ENCODE measurements at places on chromosomes 4 and X. TPM values are rescaled to one million over a fixed set of nuclear protein-coding genes. Genes with fewer than 3 reads are reported as not detected.

The ADGRG4 gene
- total RNA-seq: under 0.01 TPM

The PARM1 gene
- 65.7 TPM for total RNA-seq

The ZNF827 gene
- total RNA-seq: 13.6 TPM

The ATP10D gene
- total RNA-seq: 17.1 TPM

The MAB21L2 gene
- total RNA-seq: 0.22 TPM

The TMSB15C gene
- total RNA-seq: 5.3 TPM

The TSPAN7 gene
- total RNA-seq: 70.0 TPM

The EDA2R gene
- total RNA-seq: 2.6 TPM

DNA sequence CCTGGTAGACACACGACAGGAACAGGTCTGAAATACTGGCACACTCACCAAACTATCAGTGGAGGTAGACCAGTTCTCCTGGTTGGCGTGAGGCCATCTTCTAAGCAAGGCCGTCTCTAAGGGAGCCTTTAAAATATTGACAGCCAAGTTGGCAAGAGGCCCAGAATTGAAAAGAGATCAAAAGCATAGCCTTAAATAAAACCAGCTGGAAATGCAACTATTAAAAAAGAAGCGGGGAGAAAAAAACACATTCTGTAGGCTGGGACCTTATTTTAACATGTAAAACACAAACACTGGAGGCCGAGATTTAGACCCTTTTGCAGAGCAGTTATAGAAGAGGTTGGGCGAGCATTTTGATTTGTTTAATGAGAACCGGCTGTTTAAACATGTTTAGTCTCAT, 233.0 kb upstream of the CLNK start:
- H3K4me1 ChIP-seq: no peaks in the 10 kb centered on the region
- peak; percentile 76 for DNase-seq
- H3K36me3 ChIP-seq: no peaks in the 10 kb centered on the region
- no peaks in the 10 kb centered on the region for H3K27me3 ChIP-seq

GRCh38 chr4:122591196-122591595, 29.7 kb downstream of the IL21 start:
- H3K4me1 ChIP-seq: no peaks in the 10 kb centered on the region
- H3K27ac ChIP-seq: no peak overlapping the region
- H3K4me3 ChIP-seq: no peak overlapping the region
- no peaks in the 10 kb centered on the region for H3K27me3 ChIP-seq

DNA sequence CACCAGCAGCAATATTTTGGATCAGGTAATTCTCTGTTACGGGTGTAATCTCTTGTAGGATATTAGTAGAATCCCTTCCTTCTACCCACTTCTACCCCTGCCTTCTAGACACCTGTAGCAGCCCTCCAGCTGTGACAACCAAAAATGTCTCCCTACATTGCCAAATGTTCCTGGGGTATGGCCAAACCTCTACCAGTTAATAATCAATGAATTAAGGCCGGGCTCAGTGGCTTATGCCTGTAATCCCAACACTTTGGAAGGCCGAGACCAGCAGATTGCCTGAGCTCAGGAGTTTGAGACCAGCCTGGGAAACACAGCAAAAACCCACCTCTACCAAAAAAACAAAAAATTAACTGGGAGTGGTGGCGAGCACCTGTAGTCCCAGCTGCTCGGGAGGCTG, 9.9 kb downstream of the MAML3 start:
- no peak overlapping the region for H3K27ac ChIP-seq
- no peak for DNase-seq
- H3K27me3 ChIP-seq: no peaks in the 10 kb centered on the region
- no peaks in the 10 kb centered on the region for H3K36me3 ChIP-seq
- no peaks in the 10 kb centered on the region for H3K4me1 ChIP-seq
- H3K4me3 ChIP-seq: no peak overlapping the region

DNA sequence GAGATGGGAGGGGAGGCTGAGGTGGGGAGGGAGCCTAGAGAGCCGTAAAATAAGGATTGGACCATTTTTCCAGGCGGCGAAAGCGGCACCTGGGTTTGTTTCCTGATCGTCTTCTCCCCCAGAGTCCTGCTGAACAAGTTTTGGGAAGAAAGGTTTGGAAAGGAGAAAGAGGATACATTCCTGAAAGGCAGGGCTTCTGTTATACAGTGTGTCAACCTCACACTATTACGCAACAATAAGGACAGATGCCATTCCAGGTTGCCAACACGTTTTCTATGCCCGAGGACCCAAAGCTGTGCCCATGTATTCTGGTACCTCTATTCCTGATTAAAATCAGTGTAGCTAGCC, 658 bp downstream of the SCOC start:
- peak overlapping the region; percentile 93 for H3K4me3 ChIP-seq
- H3K36me3 ChIP-seq: no peaks in the 10 kb centered on the region
- DNase-seq: no peak
- peak overlapping the region; percentile 95 for H3K27ac ChIP-seq
- H3K4me1 ChIP-seq: peaks cover 8% of the 10 kb centered on the region

GRCh38 chr4:78100060-78100459, 42.9 kb downstream of the FRAS1 start:
- peaks cover 3% of the 10 kb centered on the region for H3K4me1 ChIP-seq
- H3K27me3 ChIP-seq: no peaks in the 10 kb centered on the region
- DNase-seq: peak; percentile 23
- no peaks in the 10 kb centered on the region for H3K36me3 ChIP-seq
- no peak overlapping the region for H3K27ac ChIP-seq
- no peak overlapping the region for H3K4me3 ChIP-seq

DNA sequence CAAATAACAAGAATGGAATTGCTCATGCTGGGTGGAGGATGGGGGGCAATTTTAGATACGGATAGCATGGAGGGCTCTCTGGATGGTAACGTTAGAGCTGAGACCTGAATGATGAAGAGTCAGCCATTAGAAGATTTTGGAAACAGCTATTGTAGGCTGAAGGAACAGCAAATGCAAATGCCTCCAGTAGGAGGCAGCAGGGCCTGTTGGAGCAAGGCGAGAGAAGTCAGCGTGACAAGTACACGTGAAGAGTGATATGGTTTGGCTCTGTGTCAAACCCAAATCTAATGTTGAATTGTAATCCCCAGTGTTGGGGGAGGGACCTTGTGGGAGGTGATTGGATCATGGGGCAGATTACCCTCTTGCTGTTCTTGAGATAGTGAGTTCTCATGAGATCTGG, 59.3 kb upstream of the SOD3 start:
- no peaks in the 10 kb centered on the region for H3K36me3 ChIP-seq
- no peak overlapping the region for H3K4me3 ChIP-seq
- H3K27ac ChIP-seq: no peak overlapping the region
- H3K27me3 ChIP-seq: no peaks in the 10 kb centered on the region

GRCh38 chr4:69760455-69760854, at the start of gene SULT1B1:
SULT1B1 (minus strand) TSS chr4:69760620; CDS start chr4:69755217, 5,403 bp downstream.
- H3K4me3 ChIP-seq: no peak within 1 kb of the TSS
- DNase-seq: peak; percentile 37
- no peaks in the 10 kb centered on the region for H3K36me3 ChIP-seq
- H3K4me1 ChIP-seq: no peaks in the 10 kb centered on the region
- no peak within 1 kb of the TSS for H3K27ac ChIP-seq
- no peaks in the 10 kb centered on the region for H3K27me3 ChIP-seq

DNA sequence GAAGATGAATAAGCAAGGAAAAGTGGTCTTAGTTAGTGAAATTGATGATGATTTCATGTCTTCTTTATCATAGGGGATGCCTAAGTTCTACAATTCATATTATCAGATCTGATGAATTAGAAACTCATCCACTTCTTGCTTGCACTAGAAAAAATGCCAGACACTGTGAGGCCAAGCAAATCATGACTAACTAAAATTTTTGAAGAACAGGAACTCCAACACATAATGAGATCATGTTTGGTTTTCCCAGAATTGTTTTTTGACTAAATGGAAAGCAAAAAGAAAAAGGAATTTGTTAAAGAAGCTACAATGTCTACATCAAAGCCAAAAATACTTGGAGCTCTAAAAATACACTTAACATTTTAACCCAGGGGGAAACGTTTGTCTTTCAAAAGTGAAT, 120.4 kb downstream of the ARSF start:
- H3K4me3 ChIP-seq: no peak overlapping the region
- peak; percentile 78 for DNase-seq
- peaks cover 7% of the 10 kb centered on the region for H3K27me3 ChIP-seq
- H3K27ac ChIP-seq: no peak overlapping the region
- no peaks in the 10 kb centered on the region for H3K36me3 ChIP-seq

- DNase-seq: no peak
- no peak overlapping the region for H3K4me3 ChIP-seq
- H3K4me1 ChIP-seq: peaks cover 9% of the 10 kb centered on the region
Measured at GRCh38 chr4:8079031-8079885, 79.4 kb downstream of the ABLIM2 start.

- H3K27ac ChIP-seq: no peak overlapping the region
- no peak for DNase-seq
- no peaks in the 10 kb centered on the region for H3K4me1 ChIP-seq
- H3K27me3 ChIP-seq: no peaks in the 10 kb centered on the region
- no peaks in the 10 kb centered on the region for H3K36me3 ChIP-seq
Measured at GRCh38 chr4:95045429-95045828, 287.7 kb downstream of the BMPR1B start.

DNA sequence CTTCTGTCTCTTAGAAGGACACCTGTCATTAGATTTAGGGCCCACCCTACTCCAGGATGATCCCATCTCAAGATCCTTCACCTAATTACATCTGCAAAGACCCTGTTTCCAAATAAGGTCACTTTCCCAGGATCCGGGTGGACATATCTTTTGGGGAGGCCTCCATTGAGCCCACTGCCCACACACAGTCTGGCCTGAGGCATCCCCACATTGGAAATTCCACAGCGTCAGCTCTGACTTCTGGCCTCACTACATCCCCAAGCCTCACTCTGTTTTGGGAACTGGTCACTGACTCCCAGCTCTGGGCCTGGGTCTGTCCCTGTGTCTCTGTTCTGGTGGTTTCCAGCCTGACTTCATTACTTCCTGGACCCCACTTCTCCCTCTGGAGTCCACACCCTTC, 285.5 kb downstream of the CRLF2 start:
- H3K27ac ChIP-seq: no peak overlapping the region
- no peaks in the 10 kb centered on the region for H3K4me1 ChIP-seq
- no peaks in the 10 kb centered on the region for H3K36me3 ChIP-seq
- H3K4me3 ChIP-seq: no peak overlapping the region

- no peak for DNase-seq
- H3K27ac ChIP-seq: no peak overlapping the region
- H3K27me3 ChIP-seq: peaks cover 8% of the 10 kb centered on the region
Measured at GRCh38 chr4:2458546-2459491, 10.1 kb upstream of the RNF4 start.

- no peak for DNase-seq
- H3K27ac ChIP-seq: no peak overlapping the region
- no peaks in the 10 kb centered on the region for H3K27me3 ChIP-seq
- peaks cover 61% of the 10 kb centered on the region for H3K36me3 ChIP-seq
- no peak overlapping the region for H3K4me3 ChIP-seq
Measured at GRCh38 chr4:13599159-13599558, 28.4 kb downstream of the BOD1L1 start.

GRCh38 chr4:168877511-168878491, 132.3 kb downstream of the CBR4 start:
- peak overlapping the region; percentile 35 for H3K4me3 ChIP-seq
- peaks cover 9% of the 10 kb centered on the region for H3K4me1 ChIP-seq
- peaks cover 3% of the 10 kb centered on the region for H3K27me3 ChIP-seq

GRCh38 chr4:151173871-151174270, 74.4 kb downstream of the RPS3A start:
- H3K27me3 ChIP-seq: no peaks in the 10 kb centered on the region
- H3K27ac ChIP-seq: no peak overlapping the region
- peaks cover 10% of the 10 kb centered on the region for H3K4me1 ChIP-seq
- H3K36me3 ChIP-seq: peaks cover 9% of the 10 kb centered on the region
- DNase-seq: peak; percentile 89

GRCh38 chr4:133377286-133377685, 228.2 kb downstream of the PCDH10 start:
- H3K4me3 ChIP-seq: no peak overlapping the region
- no peaks in the 10 kb centered on the region for H3K36me3 ChIP-seq
- no peak for DNase-seq
- no peaks in the 10 kb centered on the region for H3K27me3 ChIP-seq
- H3K27ac ChIP-seq: no peak overlapping the region

- H3K4me3 ChIP-seq: no peak overlapping the region
- H3K36me3 ChIP-seq: no peaks in the 10 kb centered on the region
- DNase-seq: peak; percentile 56
- peaks cover 10% of the 10 kb centered on the region for H3K4me1 ChIP-seq
- no peaks in the 10 kb centered on the region for H3K27me3 ChIP-seq
Measured at GRCh38 chr4:88879991-88880390, 177.0 kb downstream of the FAM13A start.

GRCh38 chr4:169573889-169574288, 38.5 kb downstream of the NEK1 start:
- H3K27me3 ChIP-seq: no peaks in the 10 kb centered on the region
- H3K4me1 ChIP-seq: no peaks in the 10 kb centered on the region
- no peak overlapping the region for H3K27ac ChIP-seq

Measured in muscle of leg (tissue), 16 donors.